Stimulated activated CD4-positive, alpha-beta T cell treated with anti-CD3 and anti-CD28 coated beads, Interleukin-15, amount 100 ng/mL, for 1 hour (primary cell): ENCODE measurements at places on chromosomes 1 and 21.

DNA sequence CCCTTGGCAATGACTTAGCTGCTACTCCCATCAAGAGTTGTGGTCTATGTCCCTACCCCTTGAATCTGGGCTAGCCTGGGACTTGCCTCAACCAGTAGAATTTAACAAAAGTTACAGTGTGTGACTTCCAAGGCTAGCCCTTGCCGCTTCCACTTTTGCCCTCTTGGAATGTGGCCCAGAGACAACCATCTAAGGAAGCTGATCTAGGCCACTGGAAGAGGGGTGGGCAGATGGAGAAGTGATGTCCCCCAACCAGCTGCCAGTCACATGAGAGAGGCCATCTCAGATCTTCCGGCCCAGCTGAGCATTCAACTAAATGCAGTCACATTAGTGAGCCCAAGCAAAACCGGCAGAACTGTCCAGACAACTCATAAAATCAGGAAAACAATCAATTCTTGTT is 115.1 kb downstream of the TOMM20 start:
- DNase-seq = no peak

DNA sequence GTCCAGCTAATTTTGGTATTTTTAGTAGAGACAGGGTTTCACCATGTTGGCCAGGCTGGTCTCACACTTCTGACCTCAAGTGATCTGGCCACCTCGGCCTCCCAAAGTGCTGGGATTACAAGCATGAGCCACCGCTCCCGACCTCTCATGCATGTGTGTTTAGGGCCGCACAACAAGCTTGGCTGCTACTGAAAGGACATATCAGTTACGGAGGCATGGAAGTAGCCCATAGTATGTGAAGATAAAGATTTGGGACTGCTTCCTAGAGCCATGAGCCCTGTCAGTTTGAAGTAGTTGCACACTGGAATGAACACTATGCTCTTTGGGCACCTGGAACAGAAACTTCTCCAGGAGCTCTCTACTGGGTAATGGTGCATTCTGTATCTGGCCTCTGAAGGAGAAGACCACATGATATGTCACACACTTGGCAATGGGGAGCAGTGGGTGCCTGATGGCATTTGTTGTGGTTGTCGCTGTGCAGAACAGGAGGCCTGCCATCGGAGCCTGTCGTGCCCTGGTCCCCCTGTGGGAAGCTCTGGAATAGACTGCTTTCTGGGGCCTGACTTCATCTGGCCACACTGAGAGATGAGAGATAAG is 144.7 kb upstream of the KIF26B start:
- no peak for DNase-seq

DNA sequence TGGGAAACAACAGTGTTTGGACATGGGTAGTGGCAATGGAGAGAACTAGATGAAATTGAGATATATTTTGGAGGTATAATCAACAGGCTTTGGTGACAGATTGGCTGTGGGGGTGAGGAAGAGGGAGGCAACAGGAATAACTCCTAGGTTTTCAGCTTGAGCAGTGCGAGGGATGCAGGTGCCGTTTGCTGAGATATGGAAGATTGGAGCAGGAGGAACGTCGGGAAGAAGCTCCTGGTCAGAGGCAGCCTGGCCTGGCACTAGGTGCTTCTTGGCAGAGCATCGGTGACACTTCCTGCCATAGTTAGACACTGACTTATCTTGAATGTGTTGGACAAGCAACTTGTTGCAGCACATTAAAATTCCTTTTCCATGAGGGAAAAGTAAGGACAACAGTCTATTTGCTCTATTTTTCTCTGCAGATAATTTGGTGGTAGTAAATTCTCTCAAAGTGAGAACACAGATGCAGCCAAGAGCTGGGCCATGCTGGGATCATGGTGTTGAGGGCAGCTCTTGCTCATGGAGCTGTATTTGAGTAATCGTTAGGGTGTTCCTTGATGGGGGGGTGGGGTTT is 21.5 kb upstream of the MYSM1 start:
- no peak for DNase-seq

GRCh38 chr1:192453360-192453992 is 122.1 kb upstream of the RGS1 start:
- no peak for DNase-seq

- no peak for DNase-seq
Measured at GRCh38 chr1:150927624-150928023, 1.5 kb downstream of the SETDB1 start.

DNA sequence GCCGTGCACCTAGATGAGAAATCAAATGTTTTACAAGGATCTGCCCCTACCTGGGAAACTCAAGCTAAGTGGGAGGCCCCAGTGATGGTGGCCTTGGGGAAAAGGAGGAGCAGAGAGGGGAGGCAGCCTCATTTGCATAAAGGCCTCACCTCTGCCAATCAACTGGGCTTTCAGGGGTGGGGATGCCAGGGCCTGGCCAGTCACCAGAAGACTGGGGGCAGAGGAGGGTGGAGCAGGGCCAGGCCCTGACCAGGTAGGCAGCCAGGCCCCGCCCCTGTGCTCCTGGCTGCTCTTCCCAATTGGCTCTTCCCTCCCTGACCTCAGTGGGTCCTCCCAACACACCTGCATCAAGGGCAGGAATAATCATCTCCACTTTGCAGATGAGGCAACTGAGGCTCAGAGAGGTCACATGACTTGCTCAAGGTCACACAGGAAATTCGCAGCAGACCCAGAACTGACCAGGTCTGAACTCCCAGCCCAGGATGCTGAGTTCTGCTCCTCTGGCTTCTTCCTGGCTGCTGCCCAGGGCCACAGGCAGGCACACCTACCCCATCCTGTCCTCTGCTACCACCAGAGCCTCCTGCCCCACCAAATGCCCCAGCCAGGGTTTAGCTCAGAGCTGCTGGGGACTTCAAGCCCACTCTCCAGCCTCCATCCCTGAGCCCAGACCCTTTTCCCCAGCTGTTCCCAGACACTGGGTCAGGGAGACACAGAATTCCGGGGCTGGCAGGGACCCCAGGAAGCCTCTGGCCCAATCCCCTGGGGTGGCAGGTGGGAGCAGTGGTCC is 677.9 kb downstream of the MATN1 start:
- no peak for DNase-seq

DNA sequence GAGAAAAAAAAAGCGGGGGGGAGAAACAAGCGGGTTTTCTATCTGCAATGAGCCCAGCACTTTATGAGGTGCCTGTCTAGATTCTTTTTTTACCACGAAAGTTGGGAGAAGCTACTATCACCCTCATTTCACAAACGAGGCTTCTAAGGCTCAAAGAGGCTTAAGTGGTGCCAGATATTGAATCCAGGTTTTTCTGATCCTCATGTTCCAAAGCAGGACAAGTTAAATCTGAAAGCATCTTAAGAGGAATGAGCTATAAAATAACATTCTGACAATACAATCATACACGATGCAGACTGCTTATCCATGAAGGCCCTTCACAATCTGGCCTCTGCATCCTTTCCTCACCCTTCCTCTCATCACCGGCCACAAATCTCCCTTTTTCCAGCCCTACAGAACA is 549.1 kb downstream of the SMYD3 start:
- no peak for DNase-seq

DNA sequence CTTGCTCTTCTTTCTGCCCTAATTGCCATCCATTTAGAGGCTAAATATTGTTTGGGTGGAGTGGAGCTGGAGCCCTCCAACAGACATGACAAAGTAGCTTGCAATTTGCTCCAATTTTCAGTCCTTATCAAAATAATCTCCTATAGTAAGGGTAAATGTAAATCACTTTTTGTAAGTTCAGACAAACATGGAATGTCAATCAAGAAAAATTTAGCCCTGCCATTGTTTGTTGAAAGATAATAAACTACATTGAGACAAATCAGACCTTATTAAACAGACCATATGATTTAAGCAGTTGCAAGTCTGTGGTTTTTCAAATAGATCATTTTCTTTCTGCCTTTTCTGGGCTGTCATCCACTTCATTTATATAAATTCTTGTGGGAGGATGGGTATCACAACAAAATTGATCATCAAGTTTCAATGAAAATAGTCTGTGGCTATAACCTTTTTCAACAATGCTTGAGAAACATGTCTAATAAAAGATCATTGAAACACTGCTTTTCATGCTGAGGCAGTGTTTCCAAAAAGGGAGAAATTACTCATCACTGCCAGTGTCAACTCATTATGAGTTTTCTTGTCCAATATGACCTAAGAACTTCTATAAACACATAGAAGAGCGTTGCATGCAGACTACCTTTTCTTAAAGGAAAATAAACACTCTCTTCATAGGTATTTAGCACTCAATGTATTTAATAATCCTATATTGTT is 1152.0 kb upstream of the B3GALT2 start:
- no peak for DNase-seq

DNA sequence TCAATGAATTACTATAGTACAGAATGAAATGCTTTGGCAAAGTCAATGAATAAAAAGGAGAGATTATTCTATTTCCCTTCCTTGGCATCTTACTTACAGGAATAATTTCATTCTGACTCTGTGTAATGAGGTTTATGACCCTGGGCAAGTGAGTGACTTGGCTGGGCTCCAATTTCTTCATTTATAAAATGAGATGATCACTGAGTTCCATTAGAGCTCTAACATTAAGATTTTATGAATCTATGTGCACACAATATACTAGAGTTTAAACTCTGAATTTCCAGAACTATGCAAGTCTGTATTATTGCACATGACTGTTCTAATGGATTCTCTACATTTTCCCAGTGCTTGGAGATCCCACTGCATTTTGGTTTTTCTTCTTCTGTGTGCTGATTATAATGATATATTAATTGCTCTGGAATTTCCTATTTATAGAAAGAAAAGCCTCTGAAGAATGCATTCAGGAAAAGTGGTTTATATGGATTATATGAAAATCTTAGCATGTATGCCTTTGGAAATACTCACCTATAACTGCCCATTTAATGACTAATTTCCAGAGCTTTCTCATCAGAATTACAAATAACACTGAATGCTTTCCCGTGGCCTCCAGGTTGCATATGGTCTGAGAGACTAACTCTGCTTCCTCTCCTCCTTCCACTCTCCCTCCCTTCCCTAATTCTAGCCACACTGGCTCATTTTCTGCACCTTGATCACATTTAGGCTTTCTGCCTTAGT is 97.4 kb upstream of the CHRM3 start:
- DNase-seq = no peak

DNA sequence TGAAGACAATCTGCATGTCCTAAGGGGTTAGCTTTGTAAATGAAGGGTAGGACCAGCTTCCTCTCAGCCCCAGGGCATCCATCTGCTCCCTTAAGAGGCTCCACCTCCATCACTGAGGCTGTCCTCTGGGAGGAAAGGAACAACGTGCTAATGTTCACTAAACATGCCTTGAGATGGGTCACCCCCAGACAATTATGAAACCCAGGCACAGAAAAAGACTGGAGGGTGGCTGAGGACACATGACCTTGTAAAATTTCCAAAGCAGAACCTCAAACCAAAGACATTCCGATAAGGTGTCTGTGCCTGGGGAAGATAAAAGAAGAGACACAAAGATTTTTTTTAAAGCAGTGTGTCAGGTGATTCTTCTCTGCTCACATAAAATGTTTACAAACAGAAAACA is 37.6 kb upstream of the ZNF124 start:
- DNase-seq = no peak

DNA sequence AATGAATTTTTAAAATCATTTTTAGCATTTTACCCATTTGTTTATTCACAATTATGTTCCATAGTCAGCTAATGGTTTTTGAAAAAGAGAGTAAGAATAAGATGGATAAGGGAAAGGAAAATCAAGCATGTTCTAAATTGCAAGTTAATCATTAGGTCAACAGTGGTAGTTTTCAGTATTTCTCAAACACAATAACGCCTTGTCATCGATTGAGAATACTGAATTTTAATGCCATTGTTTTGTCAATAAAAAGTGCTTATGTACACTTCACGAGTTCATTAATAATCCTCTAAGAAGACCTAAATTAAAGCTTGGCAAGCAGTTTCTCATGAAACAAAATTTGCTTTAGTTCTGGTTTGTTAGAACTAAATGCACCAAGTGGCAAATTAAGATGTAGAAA is 100.3 kb downstream of the RERE start:
- DNase-seq = no peak

- no peak for DNase-seq
Measured at GRCh38 chr21:28922368-28922767, 70.3 kb downstream of the LTN1 start.

GRCh38 chr1:68204977-68205630 is 27.2 kb downstream of the WLS start:
- no peak for DNase-seq

DNA sequence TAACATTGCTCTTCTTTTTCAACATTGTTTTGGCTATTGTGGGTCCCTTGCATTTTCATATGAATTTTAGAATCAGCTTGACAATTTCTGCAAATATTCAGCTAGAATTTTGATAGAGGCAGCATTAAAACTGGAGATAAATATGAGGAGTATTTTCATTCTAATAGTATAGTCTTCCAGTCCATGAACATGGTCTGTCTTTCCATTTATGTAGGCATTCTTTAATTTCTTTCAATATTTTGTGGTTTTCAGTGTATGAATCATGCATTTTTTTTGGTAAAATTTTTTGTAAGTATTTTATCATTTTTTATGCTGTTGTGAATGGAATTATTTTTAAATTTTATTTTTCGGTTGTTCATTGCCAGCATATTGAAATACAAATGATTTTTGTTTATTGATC is 97.2 kb downstream of the DNAH14 start:
- DNase-seq = no peak

GRCh38 chr1:156528875-156529425 is 28.4 kb upstream of the MEF2D start:
- DNase-seq = no peak

DNA sequence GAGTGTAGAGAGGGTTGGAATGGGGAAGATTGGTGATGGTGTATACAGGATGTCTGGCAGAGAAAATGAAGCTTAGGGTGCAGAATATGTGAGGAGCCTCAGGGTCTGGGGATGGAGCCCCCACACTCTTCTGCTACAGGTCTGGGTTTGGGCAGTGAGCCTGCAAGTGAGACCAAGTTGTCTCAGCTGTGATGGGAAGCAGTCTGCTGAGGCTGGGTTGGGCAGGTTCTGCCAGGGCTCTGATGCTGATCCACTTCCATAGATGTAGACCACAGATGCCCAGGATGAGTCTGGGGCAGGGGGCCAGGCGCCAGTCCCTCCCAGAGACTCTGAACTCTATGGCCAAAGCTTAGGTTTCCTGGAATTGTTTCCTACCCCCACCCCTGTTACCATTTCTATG is 516.9 kb downstream of the PTPRU start:
- no peak for DNase-seq

DNA sequence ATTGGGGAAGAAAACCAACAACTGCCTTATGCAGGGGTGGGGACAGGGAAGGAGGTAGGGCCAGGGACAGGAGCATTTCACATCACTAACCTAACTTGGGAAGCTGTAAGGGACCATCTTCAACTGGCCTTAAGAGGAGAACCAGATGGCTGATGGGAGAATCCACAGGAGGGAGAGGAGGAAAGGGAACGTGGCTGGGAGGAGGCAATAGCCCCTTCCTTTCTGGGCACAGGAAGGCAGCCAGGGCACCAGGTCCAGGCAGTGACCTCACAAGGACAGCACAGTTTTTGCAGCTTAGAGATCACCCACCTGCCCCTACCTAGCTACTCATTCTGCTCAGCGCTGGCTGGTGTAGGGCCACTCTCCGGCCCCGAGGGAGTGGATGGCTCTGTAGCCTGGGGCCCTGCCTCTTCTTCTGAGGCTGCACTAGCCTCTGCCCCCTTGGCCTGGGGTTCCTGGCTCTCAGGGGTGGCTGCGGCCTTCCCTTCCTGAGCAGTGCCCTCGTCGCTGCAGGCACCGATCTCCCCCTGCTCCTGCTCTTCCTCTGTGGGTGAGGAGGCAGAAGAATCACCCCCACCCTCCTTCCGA is 1.7 kb downstream of the MARCKSL1 start:
- no peak for DNase-seq
